ENCODE measurements at places on chromosomes 2 and 18.

DNA sequence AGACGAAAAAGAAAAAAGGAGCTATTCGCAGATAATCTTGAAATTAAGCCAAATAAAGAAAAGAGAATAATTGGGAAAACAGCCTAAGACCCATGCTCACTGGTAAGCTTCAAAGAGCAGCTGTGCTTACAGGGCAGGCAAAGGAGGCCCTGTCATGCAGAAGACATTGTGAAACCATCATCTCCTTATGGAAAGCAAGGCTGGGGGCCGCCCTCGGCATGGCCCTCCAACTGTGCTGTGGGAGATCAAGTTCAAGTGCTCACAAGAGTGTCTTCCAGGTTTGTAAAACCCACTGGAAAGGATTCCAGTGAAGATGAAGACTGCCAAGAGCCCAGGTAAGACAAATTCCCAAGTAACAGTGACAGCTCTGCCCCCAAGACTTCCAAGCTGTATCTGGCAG, 32.2 kb downstream of the ACVR1 start:
- no peak for DNase-seq

- no peak for DNase-seq
Observed at GRCh38 chr2:86275384-86275799, 62.0 kb downstream of the REEP1 start.

DNA sequence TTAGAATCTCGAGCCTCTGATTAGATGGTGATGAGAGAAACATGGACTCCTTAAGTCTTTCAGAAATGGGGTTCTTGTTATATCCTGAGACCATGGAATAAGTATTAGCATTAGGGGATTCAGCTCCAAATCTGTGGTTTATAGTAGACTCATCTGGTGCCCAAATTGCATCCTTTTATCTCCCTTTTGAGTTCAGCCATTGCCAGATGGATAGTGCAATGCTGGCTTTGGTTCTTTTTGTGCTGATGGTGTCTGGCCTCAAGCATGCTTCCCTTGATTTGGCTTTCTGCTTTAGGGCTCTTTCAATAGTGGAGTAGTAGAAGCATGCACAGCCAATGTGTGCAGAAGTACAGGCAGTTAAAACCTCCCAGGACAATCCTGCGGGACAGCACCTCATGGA, 306.4 kb downstream of the TSN start:
- no peak for DNase-seq

DNA sequence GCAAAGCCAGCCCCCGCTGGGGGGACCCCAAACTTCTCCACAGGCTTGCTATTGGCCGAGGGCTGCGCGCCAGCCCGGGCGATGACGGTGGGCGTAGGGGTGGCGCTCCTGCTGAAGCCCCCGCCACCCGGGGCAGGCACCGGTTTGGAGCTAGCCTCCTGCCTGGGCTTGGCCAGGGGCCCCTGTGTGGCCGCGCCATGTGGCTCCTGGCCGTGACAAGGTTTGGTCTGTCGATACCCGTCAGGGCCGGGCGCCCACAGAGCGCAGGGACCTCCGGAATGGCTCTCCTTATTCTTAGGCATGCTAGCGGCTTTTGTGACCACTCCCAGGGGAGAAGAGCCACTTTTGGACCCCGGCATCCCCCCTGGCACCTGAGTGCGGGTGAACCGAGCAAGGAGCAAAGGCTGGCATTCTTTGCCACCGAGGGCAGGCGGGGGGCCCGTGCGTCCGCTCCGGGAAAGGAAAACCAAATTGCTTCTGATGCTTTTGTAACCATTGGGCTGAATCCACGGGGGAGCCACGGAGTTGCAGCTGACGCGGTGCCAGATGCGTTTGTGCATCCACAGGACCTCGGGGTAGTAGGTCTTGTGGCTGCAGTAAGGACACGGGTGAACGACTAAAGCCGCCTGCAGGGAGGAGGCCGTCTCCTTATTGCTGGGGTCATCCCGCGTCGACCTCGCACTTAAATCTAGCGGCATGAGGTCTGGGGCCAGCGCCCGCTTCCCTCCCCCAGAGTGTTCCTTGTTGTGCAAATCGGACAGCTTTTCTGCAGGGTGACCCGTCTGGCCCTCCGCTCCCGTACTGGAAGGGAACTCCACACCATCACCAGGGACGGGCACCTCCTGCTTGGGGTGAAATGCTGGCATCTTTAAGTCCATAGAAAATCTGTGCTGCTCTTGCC, 115.6 kb downstream of the ZNF516 start:
- DNase-seq = no peak

DNA sequence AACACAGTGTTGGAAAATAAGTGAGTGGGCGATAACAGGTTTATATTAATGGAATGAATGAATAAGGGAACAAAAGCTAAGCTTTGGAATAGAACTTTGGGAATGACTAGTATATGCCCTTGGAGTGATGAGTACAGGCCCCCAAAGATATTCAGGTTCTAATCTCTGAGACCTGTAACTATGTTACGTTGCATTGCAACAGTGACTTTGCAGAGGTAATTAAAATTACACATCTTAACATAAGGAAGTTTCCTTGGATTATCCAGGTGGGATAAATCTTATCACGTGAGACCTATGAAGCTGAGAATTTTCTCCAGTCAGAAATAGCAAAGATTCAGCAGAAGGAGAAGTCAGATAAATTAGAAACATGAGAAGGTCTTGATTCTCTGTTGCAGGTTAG, 661.5 kb upstream of the LINC00305 start:
- DNase-seq = no peak

- no peak for DNase-seq
Observed at GRCh38 chr2:106147159-106147558, 46.9 kb downstream of the UXS1 start.

Data from stimulated activated CD8-positive, alpha-beta memory T cell treated with anti-CD3 and anti-CD28 coated beads, Interleukin-4, amount 100 ng/mL, for 1 hour (primary cell).